ENCODE measurements at places on chromosomes 2 and 18.

GRCh38 chr2:128644718-128645256, 326.1 kb upstream of the HS6ST1 start:
- DNase-seq, result no peak

DNA sequence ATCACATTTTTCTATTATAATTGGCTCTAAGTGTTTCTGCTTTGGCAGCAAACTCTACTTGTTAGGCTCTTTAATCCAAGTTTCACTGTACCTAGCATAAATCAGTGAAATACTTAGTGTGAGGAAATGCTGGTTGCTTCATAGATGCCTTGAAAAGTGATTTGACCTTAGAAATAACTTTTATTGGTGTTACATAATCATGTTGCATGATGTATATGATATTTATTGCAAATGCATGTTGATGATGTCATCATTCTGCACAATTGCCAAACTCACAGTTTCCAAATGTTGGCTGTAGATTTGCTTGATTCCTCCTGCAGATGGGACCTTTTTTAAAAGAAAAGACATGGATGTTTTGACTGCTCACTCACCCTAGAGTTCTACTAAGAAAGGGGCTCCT, 137.6 kb upstream of the BCL2L11 start:
- no peak for DNase-seq

DNA sequence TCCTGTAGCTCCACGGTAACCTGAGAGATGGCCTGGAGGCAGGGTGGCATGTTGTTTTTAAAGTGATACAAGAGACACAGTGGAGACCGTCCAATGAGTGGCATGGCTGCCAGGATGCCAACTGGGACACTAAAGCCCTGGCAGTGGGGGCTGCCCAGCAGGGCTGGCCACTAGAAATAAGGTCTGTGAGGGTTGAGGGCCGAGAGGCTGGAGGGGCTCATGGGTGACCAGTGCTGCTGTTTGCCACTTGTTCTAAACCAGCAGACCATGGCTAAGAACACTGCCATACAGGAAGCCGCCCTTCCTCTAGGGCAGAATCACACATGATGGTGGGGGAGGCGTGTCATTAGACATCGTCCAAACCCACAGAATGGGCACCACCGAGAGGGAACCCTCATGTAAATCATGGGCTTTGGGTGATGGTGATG, 71.9 kb downstream of the ALPK2 start:
- DNase-seq, result no peak

GRCh38 chr2:223235986-223236385, 184.0 kb downstream of the KCNE4 start:
- no peak for DNase-seq

- DNase-seq, result no peak
Measured at GRCh38 chr2:155062250-155062921, 363.9 kb downstream of the KCNJ3 start.

- no peak for DNase-seq
Measured at GRCh38 chr2:177612659-177613058, 220.1 kb downstream of the AGPS start.

DNA sequence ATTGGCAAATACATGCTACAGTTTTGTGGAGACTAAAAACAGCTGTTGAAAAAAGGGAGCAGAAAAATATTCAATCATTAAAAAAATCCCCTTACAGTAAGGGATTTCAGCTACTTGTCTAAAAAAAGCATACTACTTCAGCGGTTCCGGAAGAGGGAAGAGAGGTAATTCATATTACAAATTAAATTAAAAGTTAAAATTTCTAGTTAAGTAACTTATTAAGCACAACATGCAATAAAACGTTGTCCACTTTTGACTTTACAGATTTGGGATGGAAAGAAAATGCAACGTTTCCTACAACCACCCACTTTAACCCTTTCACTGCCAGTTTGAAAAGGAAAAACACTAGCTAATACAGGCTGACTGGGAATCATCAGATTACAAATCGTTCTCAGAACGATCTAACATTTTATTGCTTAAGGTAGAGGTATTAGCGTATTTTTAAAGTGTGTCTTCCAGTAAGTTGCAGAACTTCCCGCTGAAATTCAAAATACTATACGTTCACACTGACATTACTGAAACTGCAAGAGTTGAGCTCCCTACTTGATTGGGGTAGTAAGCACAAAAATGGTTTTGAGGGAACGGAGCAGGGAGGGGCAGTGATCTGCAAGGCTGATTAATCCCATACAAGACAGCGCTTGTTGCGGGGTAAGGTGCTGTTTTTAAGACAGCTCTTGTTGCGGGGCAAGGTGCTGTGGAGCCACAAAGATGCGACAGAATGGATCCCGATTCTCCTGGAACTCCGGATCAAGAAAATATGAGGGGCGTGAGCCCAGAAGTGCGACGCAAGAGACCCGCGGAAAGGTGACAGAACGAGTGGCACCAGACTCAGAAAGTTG, 743 bp downstream of the HADHA start:
- peak; percentile 23 for DNase-seq

DNA sequence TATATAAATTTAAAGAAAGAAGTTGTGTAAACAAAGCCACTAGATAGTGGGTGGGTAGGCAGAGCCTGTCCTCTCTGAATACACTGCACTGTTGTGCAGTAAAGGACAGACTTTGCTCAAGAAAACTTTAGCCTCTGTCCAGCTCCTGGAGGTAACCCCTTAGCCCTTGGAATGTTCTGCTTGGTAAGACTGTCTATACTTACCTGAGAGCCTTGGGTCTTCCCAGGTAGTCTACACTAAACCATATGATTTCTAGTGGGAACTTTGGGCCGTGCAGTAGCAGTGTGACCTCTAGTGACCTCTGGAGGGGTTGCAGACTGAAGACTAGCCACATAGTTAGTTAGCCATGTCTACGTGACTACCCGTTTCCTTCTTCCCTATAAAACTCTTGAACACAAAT, 678.3 kb upstream of the NRXN1 start:
- DNase-seq, result peak; percentile 10

- no peak for DNase-seq
Measured at GRCh38 chr18:59268721-59269562, 4.3 kb downstream of the RAX start.

- no peak for DNase-seq
Measured at GRCh38 chr2:26274058-26274613, 29.4 kb downstream of the HADHB start.

- no peak for DNase-seq
Measured at GRCh38 chr2:42846026-42846425, 53.6 kb upstream of the HAAO start.

- no peak for DNase-seq
Measured at GRCh38 chr2:85137156-85137555, 4.0 kb downstream of the TCF7L1 start.

GRCh38 chr18:55404136-55404830, 183.7 kb downstream of the TCF4 start:
- no peak for DNase-seq

DNA sequence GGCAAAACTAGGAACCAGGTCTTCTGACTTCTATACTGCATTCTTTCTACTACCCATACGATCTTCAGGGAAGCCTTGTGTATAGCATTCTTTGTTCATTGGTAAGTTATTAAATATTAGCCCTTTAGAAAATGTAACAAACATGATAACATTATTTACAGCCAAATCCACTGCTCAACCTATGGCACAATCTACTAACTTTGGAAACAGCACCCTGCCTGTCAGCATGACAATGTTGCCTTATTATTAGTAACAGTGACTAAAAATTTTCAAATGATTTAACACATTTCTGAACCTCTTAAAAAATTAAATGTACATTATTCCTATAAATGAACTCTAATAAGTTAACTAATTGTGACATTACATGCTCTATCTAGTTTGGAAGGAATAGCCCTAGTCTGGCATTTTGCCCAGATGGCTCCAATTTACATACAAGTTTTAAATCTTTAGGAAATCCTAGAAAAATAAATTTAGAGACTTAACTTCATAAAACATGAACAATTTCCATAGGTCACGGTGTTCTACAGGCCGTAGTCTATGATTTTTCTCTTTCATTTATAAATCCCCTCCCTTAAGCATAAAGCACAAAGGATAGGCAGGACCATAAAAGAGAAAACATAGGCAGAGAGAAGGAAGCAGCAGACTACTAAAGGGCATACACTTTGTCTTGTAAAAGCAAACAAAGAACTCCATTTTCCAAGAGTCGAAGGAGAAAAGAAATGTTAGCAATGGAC, 33.7 kb downstream of the YES1 start:
- DNase-seq, result no peak

DNA sequence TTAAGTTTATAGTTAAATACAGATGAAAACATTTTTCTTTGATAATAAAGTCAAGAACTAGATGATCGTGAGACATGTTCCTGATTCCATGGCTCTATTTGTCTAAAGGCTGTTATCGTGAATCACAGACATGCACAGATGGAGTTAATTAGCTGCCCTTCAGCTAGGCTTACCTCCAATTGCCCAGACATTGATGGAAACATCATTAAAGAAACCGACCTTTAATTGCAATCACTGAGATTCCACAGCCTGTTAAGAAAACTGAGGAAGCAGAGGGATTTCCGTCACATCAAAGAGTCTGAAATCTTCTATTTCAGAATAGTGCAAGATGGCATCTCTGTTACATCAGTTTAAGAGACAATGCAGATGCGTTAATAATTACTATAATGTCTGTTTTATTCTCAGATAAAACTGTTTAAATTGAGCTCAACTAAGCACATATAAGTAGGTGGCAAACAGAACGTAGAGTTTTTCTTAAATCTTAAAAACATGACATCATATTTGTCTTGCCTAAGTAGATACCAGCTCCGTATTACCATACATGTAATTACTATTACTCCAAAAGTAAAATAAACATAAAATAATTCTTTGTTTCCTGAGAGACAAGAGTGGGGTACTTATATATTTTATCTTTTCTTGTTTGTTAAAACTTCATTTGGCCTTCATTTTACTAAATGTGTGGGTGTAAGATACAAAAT, 23.9 kb upstream of the CRACDL start:
- DNase-seq, result no peak

DNA sequence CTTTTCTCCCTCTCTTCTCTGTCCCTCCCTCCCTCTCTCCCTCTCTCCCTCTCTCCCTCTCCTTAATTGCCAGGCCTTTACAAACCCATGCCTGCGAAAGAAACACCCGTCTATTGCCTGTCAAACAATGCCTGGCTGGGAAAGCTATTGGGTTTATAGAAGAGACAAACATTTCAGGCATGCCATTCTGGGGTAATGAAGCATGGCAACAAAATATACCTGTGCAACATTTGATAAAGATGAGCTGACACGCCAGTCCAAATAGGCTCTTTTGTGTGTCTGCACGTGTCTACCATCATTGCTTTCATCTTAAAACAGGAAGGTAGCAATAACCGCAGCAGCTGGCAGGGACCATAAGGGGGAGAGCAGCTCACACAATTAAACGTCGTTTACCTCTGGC, 282.1 kb downstream of the ZNF516 start:
- DNase-seq, result no peak

DNA sequence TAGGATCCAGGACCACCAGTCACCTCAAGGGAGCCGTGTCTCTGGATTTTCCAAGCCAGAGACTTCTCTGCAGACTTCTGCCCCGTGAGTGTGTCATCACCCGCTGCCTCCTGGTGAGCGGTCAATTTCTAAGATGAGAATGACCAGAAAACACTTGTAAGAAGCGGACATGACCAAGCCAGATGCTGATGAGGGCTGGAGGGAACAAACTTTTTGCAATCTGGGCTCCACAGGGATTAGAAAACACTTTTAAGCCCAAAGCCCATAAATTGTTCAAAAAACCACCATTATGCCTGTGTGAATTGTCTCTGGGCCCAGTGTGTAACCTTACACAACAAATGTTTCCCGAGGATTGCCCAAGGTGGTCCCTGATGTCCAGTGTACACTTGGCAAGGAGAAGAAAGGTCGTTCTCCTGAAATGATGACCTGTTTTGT, 5.3 kb upstream of the NPPC start:
- DNase-seq, result no peak

- no peak for DNase-seq
Measured at GRCh38 chr2:161017780-161018470, 142.3 kb upstream of the TANK start.

DNA sequence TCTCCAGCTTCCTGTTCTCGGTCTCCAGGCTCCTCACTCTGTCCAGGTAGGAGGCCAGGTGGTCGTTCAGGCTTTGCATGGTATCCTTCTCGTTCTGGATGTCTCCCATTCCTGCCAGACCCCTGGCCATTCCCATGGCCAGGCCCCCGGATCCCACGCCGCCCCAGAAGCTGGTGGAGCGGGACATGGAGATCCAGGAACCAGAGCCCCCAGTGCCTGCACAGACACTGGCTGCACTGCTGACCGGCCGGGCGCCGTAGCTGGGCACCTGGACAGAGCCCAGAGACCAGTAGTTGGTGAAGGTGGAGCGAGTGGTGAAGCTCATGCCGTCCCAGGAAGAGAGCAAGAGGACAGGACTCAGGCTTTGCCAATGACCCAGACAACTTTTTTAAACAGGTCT, 129.1 kb upstream of the WDR75 start:
- no peak for DNase-seq

DNA sequence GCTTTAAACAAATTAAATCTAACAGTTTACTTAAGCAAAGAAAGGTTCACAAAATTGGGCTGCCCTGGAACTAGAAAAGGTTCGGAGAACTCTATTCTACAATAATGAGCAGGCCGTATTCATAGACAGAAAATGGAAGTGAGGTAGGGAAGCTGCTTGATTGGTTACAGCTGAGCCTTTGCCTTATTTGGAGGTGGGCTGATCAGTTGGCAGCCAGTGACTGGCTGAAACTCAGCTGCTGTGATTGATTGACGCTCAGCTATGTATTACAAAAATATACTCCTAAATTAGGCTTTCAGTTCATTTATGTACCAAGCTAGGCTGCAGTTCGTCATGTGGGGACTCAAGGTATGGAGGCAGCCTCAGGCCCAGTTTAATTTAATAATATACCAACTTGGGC, 42.3 kb upstream of the TTR start:
- no peak for DNase-seq

DNA sequence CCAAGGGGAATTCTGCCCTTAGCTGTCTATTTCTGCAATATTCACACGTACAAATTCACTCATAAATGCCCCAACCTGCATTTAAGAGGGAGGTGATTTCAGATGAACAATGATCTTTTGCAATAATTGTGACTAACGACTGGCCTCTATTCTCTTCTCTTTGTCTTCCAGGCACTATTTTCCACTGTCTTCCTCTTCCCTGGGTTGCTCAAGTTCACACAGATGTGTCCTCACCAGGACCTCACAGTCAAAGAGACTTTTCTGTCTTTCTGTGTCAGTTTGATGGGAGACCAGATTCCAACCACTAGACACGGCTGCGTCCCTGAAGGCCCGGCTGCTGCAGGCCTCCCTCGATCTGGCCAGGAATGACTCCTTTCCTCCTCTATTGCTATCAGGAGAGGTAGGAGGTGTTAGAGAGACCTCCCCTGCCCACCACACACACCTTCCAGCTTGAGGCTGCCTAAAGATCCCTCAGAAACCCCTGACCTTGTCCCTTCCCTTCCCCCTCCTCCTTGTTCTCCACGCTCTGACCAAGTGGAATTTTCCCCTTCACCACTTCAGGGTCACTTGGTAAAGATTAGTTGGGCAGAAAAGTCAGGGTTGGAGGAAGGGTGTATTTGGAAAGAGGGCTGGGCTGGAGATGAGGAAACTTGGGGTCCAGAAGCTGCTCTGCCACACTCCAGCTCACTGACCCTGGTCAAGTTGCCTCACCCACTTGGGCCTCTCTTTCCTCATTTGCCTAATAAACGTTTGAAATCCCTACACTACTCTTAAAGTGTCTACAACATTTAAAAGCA, 109.2 kb upstream of the COPS8 start:
- no peak for DNase-seq

GRCh38 chr18:76803814-76804213, 18.5 kb upstream of the ZNF236 start:
- peak; percentile 68 for DNase-seq

- no peak for DNase-seq
Measured at GRCh38 chr2:65737452-65738011, 305.1 kb upstream of the SPRED2 start.

GRCh38 chr18:68394705-68395104, 320.2 kb downstream of the TMX3 start:
- peak; percentile 51 for DNase-seq
